Gastroesophageal sphincter (tissue), 4 donors: ENCODE measurements at places on chromosomes 1 and 21.

DNA sequence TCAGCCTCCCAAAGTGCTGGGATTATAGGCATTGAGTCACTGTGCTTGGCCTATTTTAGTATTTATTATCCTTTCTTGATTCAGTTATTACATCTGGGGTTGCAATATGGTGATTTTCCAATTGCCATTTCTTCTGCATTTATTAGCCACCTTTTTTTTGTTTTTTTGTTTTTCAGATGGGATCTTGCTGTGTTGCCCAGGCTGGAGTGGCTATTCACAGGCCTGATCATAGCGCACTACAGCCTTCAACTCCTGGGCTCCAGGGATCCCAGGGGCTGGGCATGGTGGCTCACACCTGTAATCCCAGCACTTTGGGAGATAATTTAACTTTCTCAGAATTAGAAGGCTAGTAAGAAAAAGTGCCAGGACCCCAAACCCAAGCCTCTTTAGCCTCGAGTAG lies 82.1 kb upstream of the PGD start:
- ATAC-seq: no peak

- no peak for ATAC-seq
Measured at GRCh38 chr1:156308078-156308477, 9.0 kb upstream of the VHLL start.

DNA sequence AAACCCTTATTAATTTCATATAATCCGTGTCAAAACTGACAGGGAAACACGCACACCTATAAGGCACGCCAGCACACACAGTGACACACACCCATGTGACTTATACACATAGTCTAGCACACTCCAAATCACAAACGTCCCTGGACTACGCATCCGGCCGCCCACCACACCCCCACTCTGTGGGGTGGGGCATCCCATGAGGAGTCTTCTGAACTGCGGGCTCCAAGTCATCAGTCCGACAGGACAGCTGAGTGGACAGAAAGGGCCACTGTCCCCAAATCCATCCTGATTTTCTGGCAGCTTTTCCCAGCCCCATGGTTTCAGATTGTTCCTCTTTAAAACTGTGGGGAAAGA lies 829 bp downstream of the PEA15 start:
- peak; percentile 63 for ATAC-seq

GRCh38 chr1:63928186-63929105 lies 154.6 kb downstream of the ROR1 start:
- ATAC-seq: no peak

DNA sequence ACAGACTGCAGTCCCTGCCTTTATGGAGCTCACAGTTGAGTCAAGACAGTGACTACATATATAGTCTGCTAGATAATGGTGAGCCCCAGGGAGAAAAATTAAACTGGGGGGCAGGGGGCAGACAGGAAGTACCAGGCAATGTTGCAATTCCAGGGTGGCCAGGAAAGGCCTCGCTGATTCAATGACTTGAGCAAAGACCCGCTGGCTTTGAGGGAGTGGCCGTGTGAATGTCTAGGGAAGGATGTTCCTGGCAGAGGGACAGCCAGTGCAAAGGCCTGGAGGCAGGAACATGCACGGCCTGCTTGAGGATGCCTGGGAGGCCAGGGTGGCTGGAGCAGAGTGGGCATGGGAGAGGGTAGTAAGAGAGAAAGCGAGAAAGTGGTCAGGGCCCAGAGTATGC lies 23.0 kb upstream of the EPHA8 start:
- no peak for ATAC-seq

DNA sequence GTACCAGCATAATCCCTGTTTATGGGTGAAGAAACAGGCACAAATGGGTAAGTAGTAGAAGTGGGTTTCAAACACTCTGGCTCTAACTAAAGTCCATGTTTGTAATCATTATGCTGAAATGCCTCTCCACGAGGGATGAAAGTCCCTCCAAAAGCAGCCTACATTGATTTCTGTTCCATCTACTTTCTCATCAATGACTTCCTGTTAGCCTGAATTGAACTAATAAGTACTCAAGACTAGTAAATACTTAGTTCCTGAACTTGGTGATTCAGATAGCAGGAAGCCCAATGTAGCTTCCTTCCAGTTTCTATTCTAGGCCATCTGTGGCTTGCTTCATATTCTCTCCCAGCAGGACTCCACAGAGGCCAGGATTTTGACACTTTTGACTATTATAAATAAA lies 11.3 kb upstream of the BACH1 start:
- no peak for ATAC-seq

DNA sequence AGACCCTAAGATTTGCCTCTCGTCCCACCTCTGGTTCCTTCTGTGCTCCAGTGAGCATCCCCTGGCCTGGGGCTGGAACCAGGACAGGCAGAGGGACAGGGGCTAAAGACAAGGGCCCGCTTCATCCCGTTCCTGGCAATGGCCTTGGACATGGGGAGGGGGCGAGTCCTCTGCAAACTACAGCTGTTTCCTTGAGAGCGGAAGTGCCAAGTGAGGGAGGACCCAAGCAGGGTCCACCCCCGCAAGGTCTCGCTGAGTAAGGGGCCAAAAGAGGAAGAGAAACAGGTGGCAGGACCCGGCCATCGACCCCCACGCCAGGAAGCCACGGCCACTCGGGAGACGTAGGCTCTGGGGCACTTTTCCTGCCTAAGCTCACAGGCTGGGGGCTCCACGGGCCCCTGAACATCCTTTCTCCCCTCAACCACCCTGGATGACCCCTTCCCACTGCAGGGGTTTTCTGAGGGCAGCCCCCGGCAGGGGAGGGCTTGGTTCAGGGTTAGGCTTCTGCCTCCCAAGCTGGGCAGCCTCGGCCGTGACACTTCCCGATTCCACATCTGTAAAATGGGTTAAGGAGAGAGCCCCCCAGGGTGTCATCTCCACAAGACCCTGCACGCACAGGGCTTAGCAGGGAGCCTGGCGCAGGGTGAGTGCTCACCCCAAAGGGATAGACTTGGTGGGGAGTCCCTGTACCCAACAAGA lies 17.9 kb upstream of the PLEKHG5 start:
- no peak for ATAC-seq

DNA sequence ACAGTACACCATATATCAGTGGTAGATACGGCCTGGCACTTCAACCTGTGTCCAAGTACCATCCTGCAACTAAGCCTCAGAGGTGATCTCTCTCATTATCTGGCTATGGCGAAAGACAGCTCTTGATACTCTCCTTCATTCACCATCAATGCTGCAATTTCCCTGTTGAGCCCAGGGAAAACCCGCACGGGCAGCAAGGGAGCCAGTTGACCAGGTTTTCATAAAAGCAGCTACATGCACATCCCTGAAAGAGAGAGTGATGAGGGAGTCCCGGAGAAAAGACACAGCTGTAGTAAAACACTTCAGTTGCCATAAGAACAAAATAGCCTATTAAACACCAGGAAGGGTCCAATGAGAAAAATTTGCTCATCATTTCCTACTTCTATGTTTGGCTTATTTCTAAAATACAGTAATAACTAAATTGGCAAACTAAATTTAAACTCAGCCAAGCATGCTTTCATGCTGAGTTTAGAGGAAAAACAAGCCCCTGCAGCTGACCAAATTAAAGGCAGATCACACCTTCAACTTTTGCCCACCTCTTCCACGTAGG lies 68.3 kb downstream of the CAPZB start:
- no peak for ATAC-seq

DNA sequence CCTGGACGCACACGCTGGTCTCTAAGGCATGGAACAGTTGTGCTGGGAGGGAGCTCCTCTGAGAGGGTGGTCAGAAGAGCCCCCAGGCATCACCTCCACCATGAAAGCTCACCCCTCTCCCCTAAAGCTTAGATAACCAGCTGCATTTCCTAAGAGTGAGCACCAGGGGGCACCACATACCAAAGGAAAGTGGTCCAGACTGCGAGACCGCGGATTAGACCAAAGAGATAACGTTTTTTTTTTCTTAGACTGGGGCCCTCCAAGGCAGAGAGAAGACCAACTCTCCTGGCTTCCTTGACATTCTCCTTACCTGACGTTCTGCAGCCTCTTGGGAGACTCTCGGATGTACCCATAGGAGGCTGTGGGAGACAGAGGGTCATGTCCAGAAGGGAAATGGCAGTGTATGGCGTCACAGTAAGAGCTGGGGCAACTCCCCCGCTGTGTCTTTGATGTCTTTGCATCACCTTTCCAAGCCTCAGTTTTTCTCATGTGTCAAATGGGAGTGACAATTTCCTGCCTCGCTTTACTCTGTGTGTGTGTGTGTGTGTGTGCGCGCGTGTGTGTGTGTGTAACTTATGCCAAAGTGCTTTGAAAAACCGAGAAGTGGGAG lies 12.3 kb upstream of the IFNLR1 start:
- ATAC-seq: peak; percentile 37

DNA sequence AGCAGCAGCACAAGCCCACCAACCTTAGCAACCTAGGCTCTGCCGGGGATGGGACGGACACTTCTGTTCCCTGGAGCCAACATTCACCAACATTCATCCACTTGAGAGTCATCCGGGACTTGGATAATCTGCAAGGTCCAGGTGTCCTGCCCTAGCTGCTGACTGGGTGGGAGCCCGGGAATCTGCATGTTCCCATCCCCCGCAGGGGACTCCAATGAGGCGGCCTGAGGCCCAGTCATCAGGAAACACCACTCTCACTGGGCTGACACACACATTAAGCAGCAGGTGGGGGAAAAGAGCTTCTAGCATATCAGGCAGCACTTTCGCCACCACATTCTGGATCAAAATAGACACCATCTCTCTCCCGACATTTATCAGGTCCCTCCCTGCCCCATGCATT lies 38.4 kb upstream of the CCSAP start:
- no peak for ATAC-seq

GRCh38 chr1:232426801-232427200 lies 203.1 kb downstream of the SIPA1L2 start:
- no peak for ATAC-seq

DNA sequence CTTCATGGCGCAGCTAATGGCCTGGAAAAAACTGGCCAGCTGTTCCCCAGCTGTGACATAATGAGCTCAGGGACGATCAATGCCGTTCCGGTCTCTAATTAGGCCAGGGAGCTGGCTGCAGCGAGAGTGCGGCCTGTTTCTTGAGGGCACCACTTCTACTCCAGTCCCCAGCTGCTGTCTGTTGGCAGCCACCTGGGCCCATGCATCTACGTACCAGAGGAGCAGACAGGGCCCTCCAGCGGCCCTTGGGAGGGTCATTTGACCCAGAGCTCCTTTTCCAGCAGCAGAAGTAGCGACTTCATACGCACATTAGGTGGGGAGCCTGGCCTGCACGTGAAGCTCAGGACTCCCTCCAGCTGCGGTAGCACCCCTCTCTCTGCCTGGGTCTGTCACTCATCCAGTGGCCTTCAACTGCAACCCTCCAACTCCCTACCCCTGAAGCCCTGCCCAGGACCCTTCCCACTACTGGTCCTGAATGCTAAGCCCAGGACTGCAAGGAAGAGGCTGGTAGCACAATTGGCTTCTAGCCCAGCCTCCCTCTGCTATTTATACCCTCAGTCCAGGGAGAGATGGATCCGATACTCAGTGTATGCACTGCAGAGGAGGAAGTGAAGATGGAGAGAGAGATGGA lies 9.1 kb upstream of the GPR61 start:
- no peak for ATAC-seq
